ENCODE measurements at places on chromosomes 2 and 18.

DNA sequence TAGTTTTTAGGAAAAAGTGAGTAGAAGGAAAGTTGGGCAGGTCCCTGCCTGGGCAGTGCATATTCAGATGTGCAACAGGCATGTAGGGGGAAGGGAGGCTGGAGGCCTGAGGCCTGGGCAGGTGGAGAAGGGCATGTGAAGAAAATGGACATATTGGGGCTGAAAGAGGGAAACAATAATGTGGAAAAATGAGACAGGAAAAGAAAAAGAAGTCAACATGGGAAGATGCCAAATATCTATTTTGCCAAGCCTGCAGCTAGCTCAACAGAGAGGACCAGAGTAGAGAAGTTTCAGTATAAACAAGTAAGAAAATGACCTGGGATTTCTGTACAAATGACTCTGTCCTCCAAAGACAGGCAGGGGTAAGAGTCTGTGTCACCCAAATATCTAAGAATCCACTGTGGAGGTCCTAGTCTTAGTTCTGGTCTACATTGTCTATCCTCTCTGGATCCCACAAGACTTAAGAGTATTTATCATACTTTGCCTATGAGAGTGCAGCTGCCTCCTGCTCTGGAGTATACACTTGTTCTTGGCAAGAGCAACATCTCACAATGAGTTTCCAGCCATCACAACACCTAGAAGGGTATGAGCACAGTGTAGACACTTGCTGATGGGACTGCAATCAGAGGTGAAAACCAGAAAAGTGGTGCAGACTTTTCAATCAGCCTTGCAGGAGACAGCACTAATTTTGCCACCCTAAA lies 80.2 kb downstream of the CLHC1 start:
- no peak for DNase-seq

DNA sequence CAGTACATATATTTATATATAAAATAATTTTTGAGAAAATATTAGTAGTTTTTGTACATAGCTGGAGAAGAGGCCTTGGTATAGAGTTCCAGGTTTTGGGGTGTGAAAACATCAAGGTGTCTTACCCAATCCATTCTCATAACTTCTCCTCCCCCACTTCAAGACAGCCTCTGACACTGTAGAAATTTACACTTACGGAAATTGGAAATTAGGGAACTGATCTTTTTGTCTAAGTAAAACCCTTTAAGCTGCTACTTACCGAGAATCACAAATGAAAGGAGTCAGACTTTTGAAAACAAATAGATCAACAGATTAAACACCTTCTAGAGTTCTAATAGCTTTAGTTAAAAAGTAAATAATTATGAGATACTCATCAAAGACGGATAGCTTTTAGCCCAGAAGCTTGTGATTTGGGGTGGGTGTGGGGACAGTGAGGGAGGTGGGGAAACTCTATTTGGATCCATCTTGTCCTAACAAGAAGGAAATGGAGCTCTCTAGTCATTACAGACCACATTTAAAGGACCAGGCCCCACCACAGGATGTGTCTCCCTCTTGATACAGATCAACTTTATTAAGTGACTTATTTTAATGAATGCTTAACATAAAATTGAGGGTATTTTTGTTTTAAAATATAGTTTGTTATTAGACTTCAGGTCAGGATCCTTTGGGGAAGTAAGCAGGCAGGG lies 11.1 kb upstream of the FBXO11 start:
- no peak for DNase-seq

DNA sequence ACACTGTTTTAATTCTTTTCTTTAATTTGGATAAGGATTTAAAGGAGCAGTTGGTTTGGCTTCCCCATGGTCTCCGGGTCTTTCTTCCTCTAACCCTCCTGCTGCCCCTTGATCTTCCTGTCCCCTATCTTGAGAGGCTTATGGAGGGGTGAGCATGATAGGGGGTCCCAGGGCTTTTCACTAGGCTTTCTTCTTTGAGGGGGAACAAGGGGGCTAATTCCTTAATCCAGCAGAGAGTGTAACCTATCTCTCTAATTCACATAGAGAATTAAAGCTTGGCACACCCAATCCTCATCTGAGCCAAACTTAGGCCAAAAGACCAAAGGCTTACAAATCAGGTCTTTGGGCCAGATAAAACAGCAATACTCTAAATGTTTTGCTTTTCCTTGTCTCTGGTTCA lies 21.5 kb upstream of the C2orf66 start:
- no peak for DNase-seq

DNA sequence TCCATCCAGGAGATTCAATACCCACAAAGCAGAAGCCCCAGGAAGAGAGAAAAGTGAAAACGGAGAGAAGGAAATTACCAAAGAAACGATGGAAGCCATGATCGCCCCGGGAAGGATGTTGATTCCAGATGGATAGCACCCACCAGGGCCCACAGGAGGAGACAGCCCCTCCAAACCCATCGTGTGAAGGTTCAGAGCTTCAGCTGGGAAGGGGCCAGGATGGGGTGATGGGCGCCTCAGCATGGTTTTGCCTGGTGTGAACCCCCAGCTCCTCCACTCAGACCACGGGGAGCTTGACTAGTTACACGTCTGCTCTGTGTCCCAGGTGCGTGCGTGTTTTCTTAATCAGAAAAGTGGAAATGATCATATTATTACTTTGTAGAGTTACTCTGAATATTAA lies 264.5 kb downstream of the EIPR1 start:
- DNase-seq: peak; percentile 5

- peak; percentile 69 for DNase-seq
These were observed 165.5 kb downstream of the L3MBTL4 start for GRCh38 chr18:6249170-6249569.

GRCh38 chr18:45954070-45954934 lies 12.8 kb downstream of the EPG5 start:
- DNase-seq: no peak
